NCI-H460 (cell line): ENCODE measurements at places on chromosomes 3 and 15.

DNA sequence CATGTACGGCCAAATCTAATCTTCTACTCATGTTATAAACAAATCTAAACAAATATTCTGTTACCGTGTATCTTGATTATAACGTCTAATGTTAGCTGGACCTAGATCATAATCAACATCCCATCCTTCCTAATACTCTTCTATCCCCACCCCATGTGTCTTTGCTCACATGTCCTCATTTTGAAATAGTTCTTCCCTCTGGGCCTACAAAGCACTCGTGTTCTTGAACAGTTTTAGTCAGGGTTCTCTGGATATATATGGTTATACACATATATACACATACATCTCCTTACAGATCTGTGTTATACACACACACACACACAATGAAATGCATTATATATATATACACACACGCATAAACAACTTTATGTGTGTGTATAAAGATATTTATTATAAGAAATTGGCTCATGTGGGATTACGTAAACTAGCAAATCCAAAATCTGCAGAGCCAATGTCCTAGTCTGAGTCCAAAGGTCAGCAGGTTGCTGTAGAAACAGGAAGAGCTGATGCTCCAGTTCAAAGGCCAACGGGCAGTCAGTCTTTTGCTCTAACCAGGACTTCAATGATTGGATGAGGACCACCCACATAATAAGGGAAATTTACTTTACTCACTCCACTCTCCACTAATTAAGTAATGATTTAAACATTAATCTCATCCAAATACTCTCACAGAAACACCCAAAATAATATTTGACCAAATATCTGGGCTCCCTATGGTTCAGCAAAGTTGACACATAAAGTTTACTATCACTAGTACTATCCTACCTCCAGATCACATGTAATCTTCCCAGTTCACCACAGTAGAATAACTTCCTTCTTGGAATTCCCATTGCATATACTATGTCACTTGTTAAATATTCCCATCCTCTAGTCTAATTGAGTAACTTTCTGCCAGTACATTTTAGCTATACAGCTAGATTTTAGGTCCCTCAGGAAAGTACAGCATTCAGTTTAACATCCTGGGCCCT is 450.0 kb downstream of the ROBO1 start:
- DNase-seq = no peak

- DNase-seq = no peak
Measured at GRCh38 chr3:137217733-137218132, 259.9 kb downstream of the IL20RB start.

DNA sequence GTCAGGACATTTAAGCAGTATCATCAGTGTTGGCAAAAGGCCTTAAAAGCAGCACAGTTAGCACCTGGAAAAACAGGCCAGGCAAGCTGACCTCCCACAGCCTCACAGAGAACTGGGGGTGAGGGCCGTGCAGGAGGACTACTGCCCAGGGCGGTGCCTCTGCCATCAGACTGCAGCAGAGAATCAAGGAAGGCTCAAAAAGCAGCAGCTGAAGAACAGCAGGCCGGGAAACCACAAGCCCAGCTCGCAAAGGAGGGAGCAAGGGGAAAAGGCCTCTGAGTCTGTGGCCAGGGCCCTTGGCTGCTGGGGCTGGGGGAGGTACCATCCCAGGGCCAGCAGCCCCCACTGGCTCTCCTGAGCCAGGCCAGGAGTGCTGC is 84.2 kb downstream of the SEC22A start:
- no peak for DNase-seq

GRCh38 chr15:69760890-69761568 is 308.4 kb downstream of the RPLP1 start:
- no peak for DNase-seq

DNA sequence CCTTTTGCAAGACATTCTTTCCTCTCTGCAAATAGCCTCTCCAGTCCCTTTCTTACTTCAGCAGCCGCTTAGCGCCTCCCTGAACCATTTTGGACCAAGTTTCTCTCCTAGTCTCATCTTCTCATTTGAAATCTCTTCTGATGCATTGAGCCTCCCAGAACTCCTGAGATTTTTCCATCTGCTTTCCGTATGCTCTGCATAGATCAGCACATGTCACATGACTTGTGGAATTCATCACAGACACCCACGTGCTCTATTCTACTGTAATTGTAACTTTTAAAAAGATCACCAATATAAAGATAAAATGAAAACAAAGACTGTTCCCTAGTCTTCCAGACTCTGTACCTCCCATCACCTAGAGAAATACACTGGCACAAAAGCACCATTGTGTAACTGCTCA is 100.7 kb downstream of the GADL1 start:
- DNase-seq = no peak

- peak; percentile 62 for DNase-seq
Measured at GRCh38 chr15:89171136-89172072, 50.0 kb downstream of the RLBP1 start.

GRCh38 chr3:20751296-20751695 is 565.3 kb upstream of the SGO1 start:
- DNase-seq = no peak

GRCh38 chr15:99550077-99550476 is 15.7 kb upstream of the MEF2A start:
- no peak for DNase-seq

- DNase-seq = peak; percentile 54
Measured at GRCh38 chr15:35289024-35289617, 204.0 kb upstream of the NANOGP8 start.

DNA sequence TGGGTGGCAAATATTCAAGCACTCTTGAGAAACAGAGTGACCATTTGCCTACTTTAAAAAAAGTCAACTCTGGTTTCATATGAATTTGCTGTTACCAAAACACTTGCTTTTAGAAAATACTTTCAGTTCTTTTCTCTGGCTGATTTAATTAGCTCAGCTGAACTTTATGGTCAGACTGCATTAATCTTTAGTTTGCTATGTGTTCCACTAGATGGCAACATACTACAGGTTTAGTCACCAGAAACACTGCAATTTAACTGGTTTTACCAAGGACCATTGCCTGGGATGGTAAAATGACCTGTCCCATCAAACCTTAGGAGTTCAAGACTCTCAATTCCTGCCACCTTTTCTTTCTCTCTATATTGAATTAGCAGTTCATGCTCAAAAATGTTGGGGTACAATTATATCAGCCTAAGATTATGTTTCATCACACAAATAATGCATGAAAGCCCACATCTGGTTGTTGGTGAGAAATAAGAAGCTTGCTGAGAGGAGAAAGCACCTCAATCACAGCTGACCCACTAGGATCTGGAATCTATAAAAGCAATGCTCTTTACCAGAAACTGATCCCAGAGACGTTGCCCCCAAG is 14.2 kb downstream of the EIF4E3 start:
- DNase-seq = peak; percentile 38

DNA sequence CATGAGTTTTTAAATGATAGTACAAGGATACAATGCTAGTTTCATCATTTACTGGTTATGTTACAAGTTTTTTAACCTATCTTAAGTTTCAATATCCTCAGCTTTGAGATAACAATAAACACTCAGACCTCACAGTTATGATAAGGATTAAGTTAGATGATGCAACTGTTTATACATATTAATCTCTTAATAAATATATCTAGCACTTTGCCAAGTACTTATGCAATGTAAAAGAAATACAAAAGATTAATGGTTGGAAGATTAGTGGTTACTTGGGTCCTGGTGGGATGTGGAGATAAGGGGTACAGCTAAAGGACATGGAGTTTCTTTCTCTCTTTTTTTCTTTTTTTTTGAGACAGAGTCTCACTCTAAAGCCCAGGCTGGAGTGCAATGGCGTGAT is 12.0 kb downstream of the SPPL2A start:
- no peak for DNase-seq

GRCh38 chr3:13457593-13457992 is 22.5 kb upstream of the HDAC11 start:
- DNase-seq = no peak

GRCh38 chr15:67054676-67055075 is 10.7 kb upstream of the SMAD3 start:
- DNase-seq = no peak

DNA sequence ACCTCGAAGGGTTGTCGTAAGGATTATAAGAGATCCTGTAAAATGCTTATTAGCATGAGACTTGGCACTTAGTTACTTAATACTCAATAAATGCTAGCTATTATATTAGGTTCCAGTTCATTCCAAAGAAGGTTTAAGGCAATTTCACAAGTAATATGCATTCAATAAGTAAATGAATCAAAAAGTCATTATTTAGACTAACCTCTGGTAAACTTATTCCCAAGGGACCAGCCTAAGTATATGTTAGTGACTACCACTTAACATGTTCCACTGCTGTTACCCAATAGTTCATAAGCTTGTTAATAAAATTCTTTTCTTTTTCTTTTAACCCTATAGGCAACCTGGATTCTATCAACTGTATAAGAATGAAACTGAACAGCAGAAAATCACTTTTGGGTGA is 5.1 kb downstream of the PDCD10 start:
- DNase-seq = no peak

GRCh38 chr3:98739266-98739665 is 23.9 kb upstream of the ST3GAL6 start:
- no peak for DNase-seq

DNA sequence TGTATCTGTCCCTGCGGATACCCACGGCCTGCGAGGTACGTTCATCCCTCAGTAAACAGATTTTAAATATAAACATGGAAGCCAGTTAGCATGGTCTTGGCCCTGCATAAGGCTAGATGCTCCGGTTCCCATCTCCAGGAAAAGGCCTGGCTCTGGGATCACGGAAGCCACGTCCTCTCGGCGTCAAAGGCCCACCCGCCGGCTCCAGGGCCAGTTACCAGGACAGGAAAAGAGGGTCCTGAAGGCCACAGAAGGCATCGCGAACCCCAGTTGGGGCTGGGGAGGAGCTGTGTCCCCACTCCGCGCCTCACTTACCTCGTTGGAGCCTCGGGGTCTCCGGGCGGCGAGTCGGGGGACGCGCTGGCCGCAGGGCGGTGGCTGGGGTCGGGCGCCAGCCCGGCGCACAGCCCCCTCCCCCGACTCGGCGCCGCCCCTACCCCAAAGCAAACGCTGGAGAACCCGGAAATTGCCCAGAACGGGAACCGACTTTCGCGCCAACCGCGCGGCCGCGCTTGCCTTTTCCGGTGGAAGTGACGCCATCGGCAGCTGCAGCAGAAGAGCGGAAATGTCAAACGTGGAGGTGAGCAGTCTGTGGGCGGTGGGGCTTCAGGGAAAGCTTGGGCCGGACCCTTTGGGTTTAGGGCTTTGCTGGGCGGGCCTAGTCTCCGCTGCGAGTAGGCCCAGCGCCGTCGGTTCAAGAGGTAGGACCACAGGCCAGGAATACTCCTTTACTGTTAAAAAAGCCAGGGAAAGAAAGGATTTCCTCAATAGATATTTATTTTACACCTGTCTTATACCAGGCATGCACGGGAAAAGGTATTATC is at the start of gene TOPBP1:
TSS of gene TOPBP1 (minus strand) at position 488 of the 824 bp plus-strand sequence. CDS start 814 bp downstream, outside the sequence.
- DNase-seq = peak; percentile 40

- no peak for DNase-seq
Measured at GRCh38 chr3:65761446-65762234, 277.1 kb downstream of the MAGI1 start.

DNA sequence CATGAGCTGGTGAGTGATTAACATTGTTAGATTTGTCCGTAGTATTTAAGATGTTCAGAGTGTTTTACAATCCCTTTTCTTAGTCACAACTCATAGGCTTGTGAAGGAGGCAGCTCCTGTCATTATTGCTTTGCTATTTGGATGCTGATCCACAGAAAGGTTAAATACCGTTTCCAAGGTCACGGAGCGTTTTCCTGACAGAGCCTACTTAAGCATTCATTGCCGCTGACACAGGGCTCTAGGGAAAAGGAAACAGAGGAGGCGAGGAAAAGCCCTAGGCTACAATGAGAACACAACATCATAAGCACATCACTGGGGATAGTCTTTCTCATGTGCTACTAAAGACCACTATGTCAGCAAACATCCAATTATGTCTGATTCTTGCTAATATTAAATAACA is 38.5 kb upstream of the CPB1 start:
- DNase-seq = no peak

DNA sequence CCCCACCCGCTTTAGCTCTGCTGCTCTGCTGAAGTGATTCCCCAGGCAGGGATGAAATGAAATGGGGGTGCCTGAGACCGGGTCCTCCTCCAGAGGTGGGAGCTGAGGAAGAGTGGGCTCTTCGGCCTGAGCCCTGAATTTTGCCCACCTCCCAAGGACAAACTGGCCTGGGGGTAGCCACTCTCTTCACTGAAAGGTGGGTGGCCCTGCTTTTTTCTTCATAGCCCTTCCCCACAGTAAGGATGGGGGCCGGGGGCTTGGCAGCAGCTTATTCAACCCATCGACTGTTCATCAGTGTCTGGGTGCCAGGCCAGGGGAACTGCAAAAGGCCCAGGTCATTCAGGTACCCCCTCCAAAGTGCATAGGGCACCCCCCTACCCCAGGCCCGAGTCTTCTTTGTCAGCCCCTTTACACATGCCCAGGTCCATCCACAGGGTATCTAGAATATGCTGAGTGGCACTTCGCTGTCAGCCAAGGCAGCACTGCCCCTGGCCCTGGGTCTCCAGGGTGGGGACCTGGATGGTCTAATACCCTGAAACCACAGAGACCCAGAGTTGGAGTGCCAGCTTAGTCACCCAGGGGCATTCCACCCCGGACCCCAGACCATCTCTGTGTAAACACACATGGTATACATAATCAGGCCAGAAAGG is 7.9 kb downstream of the SCN5A start:
- DNase-seq = no peak

DNA sequence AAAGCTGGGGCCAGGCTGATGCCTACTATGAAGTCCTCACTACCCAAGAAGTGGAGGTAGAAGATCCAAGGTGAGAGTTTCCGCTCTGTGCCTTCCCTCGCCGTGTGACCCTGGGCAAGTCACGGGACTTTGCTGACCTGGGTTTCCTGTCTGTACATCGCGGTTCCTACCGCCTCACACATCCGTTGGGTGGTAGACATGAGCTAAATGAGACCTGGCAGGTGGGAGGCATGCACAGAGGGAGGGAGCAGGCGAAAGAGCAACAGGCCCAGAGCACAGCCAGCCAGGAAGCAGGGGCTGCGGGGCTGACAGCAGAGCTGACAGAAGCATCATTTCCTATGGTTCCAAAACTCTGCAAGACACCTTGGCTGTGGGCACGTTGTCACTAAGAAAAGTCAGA is 157.3 kb upstream of the BHLHE40 start:
- DNase-seq = no peak
